ENCODE measurements at places on chromosomes 4 and X. TPM values are rescaled to one million over a fixed set of nuclear protein-coding genes. Genes with fewer than 3 reads are reported as not detected.

- DNase-seq, result no peak
Measured at GRCh38 chr4:146283758-146284651, 69.7 kb downstream of the REELD1 start.

DNA sequence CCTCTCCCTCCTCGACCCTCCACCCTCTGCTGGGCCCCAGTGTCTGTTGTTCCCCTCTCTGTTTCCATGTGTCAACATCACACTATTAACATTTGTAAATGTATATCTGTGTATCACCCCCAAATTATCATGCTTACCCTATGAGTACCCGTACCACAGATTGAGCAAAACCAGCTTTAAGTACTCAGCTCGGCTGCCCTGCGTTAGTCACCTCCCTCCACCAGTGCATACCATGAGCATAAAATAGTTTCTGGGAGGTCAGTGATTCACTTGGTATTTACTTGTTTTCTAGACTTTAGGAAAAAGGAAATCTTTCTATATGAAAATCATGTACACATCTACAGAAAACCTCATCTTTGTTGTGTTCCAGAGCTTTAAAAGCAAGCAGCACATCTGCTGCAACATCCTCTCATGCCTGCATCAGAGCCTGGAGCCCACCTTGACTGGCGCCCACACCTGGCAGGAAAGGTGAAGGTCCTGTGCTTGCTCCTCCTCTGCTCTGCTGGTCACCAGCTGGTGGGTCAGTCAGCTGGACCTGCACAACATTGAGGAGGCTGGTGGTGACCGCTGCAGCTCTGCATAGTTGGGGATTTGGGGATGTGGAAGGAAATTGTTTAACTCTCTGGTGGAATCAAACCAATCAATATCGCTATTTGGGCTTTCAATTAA lies 214.4 kb upstream of the KLF3 start:
- DNase-seq, result no peak

DNA sequence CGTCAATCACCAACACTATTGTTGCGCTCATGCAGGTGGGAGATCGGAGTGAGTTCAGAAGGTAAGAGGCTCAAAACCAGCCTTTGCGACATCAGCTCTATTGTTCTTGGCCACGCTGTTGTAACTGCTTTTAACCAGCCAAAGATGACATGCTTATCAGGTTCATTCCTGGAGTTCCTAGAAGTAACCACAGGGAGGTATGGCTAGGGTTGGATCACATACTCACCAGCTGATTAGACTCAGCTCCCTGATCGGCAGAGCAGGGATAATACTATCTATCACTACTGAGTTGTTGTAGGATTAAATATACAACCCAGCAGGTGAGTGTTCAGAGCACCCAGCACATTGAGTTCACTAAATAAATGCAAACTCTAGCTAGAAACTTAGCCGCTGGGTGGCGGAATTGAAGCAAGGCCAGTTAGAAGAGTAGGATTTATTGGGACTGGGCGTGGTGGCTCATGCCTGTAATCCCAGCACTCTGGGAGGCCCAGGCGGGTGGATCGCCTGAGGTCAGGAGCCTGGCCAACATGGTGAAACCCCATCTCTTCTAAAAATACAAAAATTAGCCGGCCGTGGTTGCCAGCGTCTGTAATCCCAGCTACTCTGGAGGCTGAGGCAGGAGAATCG lies 12.4 kb downstream of the SLC34A2 start:
- no peak for DNase-seq

The STAP1 gene
- total RNA-seq, result 5.5 TPM

DNA sequence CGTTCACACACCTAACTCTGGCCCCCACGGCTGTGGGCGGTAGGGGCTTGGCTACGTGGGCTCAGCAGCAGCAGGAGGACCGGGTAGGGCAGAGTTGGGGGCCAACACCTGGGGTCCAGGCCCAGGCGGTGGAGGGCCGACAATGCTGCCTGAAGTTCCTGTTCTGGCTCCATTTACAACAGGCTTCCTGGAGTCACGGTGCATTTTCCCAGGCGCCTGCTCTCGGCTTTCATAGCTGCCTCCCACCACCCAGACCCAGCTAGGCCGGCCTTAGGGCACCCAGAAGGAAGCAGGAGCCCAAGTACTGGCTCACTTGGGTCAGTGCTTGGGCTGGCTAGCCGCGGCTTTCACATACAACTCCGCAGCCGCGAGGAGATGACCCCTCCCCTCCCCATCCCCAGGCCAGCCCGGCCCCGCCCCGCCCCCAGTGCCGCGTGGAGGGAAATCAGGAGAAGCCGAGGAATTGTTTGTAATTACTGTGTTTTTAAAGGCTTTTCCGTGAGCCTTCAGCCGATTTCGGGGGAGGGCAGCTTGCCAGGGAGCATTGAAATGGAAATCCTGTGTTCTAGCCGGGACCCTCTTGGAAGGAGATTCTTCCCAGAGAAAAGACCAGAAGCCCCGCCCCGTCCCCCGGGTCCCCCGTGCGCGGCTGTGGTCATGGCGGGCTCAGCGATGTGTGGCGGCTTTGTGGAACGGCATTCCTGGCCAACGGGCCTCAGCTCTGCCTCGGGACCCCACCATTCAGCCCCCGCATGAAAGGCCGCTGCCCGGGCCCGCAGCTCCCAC lies 28.5 kb downstream of the PJA1 start:
- no peak for DNase-seq

DNA sequence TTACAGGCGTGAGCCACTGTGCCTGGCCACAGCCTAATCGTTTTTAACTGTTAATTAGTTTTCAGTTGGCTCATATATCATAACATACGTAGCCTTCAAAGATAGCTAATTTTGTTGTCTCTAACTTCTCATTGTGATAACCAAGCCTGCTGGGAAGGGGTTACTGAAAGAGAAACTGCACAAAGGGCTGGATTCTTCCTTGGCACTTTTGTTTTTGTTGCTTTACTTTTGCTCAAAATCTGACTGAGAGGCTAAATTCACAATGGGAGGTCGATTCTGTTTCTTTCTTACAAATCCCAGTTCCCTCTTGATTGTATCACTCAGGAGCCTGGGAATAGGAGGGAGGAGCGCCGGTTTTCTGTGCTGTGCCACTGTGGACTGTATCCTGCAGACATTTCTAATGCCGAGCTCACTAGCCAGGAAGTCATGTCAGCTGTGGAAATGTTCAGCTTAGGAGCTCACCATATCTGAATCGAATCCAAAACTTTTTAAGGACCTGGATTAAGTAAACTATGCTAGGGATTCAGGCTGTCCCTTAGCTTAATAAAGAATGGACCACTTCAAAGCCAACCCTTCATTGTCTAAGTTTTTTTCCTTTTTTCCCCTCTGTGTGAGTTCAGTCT lies 120.5 kb upstream of the FAT1 start:
- peak; percentile 78 for DNase-seq

The VCX3A gene
- total RNA-seq, result not detected

- DNase-seq, result no peak
Measured at GRCh38 chr4:8350352-8350751, 80.8 kb downstream of the HTRA3 start.

The KCNIP4 gene
- 9.1 TPM for total RNA-seq

DNA sequence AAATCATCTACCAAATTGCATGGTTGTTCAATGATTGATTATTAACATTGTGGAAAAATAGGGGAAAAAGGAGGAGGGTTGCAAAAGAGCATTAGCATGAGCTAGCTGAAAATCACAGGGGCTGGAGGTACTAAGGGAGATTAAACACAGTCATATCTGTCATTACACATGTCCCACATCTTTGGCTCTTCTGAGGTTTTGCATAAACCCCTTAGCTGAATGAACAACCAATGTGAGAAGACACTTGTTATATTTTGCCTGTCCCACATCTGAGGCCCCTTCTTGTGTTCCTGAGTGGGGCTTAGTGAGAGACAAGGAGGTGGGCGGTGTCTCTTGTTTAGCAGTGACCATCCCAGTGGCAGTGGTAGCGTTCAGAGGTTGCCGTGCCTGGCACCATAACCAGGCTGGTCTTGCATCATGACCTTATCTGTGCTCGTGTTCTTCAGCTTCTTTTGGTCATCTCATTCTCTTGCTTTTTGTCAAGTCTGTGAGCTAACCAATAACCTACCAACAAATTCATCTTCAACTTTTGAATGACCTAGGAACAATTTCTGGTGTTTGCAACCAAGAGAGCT lies 95.6 kb downstream of the MID1IP1 start:
- no peak for DNase-seq

The PRDM8 gene
- 0.48 TPM for total RNA-seq

- no peak for DNase-seq
Measured at GRCh38 chrX:41121766-41122165, 36.5 kb downstream of the USP9X start.

GRCh38 chr4:171983935-171984805 lies 171.0 kb downstream of the GALNTL6 start:
- DNase-seq, result no peak

GRCh38 chrX:40761762-40762161 lies 26.4 kb upstream of the MED14 start:
- DNase-seq, result no peak

DNA sequence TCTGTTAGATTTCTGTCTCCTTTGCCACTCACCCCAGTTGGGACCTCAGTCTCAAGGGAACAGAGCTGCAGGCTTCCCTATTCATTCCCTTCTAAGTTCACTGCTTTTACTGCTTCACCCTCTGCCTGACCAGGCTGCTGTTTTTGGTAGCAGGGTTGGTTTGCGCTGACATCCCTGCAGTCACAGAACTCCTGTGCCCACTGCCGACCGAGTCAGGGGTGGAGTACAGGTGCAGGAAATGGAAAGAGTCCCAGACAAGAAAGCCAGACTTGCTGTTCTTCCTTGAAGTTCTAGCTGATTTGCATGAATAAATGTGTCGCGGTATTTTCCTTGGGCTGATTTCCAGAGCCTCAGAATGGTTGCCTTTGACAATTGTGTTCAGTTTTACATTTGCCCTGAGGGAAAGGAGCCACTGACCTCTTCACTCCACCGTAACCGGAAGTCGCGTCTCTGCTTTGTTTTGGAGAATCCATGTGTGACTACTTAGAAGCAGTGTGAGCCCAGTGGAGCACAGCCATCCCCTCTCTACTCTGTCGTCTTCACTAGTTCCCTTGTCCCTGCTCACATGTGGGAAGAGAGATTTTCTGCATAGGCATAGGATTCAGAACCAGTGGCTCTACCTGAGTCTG lies 84.8 kb downstream of the TNIP2 start:
- no peak for DNase-seq

DNA sequence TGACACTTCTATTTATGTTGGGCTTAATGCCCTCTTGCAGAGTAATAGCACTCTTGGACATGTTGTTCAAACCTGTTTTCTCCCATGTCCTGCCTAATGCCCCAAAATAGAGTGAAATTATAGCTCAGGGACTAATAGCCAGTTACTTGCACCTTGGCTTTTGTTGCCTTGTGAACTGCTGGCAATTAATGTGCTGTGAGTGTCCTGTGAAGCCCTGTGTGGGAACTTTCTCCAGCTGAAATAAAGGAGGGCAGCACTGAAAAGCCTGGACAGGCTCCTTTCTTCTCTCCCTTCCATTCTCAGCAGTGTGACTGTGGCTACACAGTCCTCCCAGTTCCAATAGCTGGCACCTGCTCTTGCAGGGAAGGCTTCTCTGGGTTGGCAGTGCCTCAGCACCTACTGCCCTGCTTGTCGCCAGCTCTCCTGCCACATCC lies 72.4 kb downstream of the DCLK2 start:
- no peak for DNase-seq

GRCh38 chr4:23937173-23937572 lies 47.3 kb upstream of the PPARGC1A start:
- DNase-seq, result no peak

- no peak for DNase-seq
Measured at GRCh38 chr4:15427161-15427560, 672 bp upstream of the C1QTNF7 start.

The ARHGEF38 gene
- 6.0 TPM for total RNA-seq

DNA sequence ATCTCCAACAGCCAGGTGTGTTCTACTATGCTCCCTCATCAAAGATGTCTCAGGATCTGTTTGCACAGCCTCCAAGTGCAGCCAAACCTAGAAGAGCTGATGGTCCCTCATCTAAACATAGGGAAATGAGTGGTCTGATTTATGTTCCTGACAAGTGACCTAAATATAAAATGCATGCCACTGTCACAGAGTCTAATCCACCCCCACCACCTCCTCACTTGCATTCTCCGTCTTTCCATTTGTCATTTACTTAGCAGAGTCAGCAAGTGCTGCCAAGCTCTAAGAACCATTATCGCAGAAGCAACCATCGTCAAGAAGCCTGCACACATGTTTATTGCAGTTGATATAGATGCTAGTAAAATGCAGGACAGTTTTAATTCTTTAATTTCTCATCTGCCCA lies 33.1 kb upstream of the VCX3A start:
- DNase-seq, result no peak

The CFAP47 gene
- total RNA-seq, result 0.96 TPM

GRCh38 chr4:133151341-133151690 lies 2.2 kb downstream of the PCDH10 start:
- peak; percentile 21 for DNase-seq

GRCh38 chr4:23323436-23323835 lies 566.4 kb downstream of the PPARGC1A start:
- no peak for DNase-seq

The PDE5A gene
- 56.8 TPM for total RNA-seq

DNA sequence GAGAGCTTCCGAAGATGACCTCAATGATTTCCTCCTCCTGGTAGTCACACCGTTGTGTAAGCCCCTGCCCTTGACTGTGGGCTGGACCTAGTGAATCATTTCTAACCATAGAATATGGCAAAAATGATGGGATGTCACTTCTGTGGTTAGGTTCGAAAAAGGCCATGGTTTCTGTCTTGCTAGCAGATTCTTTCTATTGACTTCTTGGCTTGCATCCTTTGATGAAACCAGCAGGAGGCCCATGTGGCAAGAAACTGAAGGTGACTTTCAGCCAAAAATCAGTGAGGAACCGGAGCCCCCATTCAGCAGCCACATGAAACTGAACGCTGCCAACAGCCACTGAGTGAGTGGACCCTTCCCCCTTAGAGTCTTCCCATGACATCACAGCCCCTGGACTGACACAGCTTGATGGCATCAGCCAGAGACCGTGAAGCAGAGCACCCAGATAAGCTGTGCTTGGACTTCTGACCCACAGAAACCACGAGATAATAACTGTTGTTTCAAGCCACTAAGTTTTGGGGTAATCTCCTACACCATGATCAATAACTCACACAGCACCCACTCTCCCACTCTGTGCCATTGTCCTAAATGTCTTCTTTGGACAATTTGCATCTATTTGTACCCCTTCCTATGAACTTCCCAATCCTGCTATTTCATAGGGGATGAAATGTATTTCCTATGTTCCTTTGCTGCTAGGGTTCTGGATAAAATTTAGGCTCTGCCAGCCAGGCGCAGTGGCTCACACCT lies 148.0 kb upstream of the STX18 start:
- DNase-seq, result no peak

DNA sequence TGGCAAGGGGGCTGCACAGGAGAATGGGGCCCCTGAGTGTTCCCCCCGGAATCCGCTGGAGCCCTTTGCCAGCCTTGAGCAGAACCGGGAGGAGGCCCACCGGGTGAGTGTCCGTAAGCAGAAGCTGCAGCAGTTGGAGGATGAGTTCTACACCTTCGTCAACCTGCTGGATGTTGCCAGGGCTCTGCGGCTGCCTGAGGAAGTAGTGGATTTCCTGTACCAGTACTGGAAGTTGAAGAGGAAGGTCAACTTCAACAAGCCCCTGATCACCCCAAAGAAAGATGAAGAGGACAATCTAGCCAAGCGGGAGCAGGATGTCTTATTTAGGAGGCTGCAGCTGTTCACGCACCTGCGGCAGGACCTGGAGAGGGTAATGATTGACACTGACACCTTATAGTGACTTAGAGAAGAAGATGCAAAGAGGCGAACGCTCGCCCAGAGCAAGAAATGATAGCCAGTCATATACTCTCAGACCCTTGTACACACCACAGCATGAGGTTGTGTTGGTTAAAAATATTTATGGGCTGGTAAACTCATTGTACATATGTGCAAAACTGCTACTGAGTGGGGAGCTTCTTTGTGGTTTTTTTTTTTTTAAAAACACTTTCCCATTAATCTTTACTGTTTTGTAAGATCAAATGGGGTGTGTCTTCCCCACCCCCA lies 52.5 kb downstream of the JADE1 start:
- no peak for DNase-seq

The TREX2 gene
- 0.72 TPM for total RNA-seq
